ENCODE measurements at places on chromosomes 6 and 20. TPM values are rescaled to one million over a fixed set of nuclear protein-coding genes. Genes with fewer than 3 reads are reported as not detected.

Gene GUCA1A
- not detected for total RNA-seq

Gene TMEM74B
- total RNA-seq: 1.1 TPM

Gene MYMX
- not detected for total RNA-seq

Gene ALDH5A1
- 1.6 TPM for total RNA-seq

Gene F13A1
- total RNA-seq: not detected

Gene OPRL1
- not detected for total RNA-seq

Gene ZDHHC14
- 5.2 TPM for total RNA-seq

Gene MUC22
- total RNA-seq: not detected

Gene PNPLA1
- total RNA-seq: 0.49 TPM

Gene TREM2
- total RNA-seq: not detected

Gene CPXM1
- 0.97 TPM for total RNA-seq

Gene SYCP2L
- not detected for total RNA-seq

Gene USP49
- total RNA-seq: 0.36 TPM

Gene EDN3
- not detected for total RNA-seq

Gene ULBP3
- 19.3 TPM for total RNA-seq

Gene MEI4
- total RNA-seq: not detected

Gene TFAP2A
- total RNA-seq: 4.5 TPM

Gene HLA-DOB
- 0.36 TPM for total RNA-seq

Gene PRR18
- not detected for total RNA-seq

Gene RHAG
- not detected for total RNA-seq

Gene TCP11
- not detected for total RNA-seq

Gene SLC4A11
- total RNA-seq: 0.81 TPM

Gene HDGFL1
- not detected for total RNA-seq

Gene ZNF391
- total RNA-seq: 1.3 TPM

Gene SLC18B1
- total RNA-seq: 4.9 TPM

Gene WFDC10B
- total RNA-seq: not detected

Gene KHDRBS2
- total RNA-seq: not detected

Gene MRPS10
- total RNA-seq: 31.6 TPM

Gene C4B
- total RNA-seq: 6.0 TPM

Measured in cardiac atrium fibroblast (primary cell).